HT-29 (cell line): ENCODE measurements at places on chromosomes 1 and 21. TPM values are rescaled to one million over a fixed set of nuclear protein-coding genes. Genes with fewer than 3 reads are reported as not detected.

The CD247 gene
- total RNA-seq: not detected in 2 replicates

The OR2T33 gene
- total RNA-seq: not detected in 2 replicates

The ISG15 gene
- total RNA-seq: 706 and 895 TPM in 2 replicates

The MCOLN2 gene
- not detected in 2 replicates for total RNA-seq

The FAAH gene
- total RNA-seq: 53.2 and 62.9 TPM in 2 replicates

The SYDE2 gene
- 2.9 and 3.5 TPM in 2 replicates for total RNA-seq

DNA sequence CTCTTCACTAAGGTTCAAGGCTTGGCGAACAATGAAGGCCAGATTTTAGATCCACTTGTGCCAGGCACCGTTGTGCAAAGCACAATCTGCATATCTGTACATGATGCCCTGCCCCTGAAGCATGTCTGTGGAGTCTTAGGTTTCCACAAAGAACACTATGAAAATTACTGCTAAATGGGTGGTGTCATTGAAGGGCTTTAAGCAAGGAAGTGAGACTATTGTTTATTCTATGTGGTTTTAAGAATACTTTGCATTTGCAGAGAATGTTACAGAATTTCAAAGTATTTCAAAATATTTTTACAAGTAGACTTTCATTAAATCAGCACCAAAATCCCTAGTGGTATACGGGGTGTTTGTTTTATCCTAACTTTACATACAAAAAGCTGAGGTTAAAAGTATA is 8.8 kb downstream of the TSEN15 start:
- no peak for DNase-seq

DNA sequence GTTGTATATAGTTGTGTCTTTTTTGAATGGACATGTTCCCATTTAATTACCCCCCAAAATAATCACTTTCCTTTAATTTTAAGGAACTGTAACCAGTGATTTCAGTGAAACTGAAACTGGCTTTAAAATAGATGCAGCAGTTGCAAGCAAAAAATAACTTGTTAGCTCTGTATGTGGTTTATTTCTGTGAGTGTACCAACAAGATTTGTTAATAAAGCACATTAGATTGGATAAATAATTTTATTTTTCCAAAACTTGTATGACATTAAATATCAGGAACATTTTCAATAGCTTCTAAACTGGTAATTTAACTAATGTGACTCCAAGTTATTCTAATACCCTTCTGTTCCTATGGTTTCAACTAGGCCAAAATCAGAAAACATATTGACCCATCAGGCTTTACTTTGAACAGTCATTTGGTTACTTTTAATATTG is 184.3 kb upstream of the CACYBP start:
- DNase-seq: no peak

- DNase-seq: no peak
These were observed 951.3 kb downstream of the ADGRL2 start for GRCh38 chr1:82752046-82752445.

GRCh38 chr21:16678429-16679160 is 834.2 kb upstream of the CXADR start:
- no peak for DNase-seq

- no peak for DNase-seq
These were observed 31.2 kb downstream of the MACO1 start for GRCh38 chr1:25461849-25462248.

- DNase-seq: peak; percentile 81
These were observed 74.3 kb downstream of the TNFSF18 start for GRCh38 chr1:172976222-172977041.

GRCh38 chr1:54581621-54582035 is 33.6 kb downstream of the ACOT11 start:
- peak; percentile 25 for DNase-seq

- DNase-seq: no peak
These were observed 306.2 kb downstream of the TTLL7 start for GRCh38 chr1:83692524-83693381.

DNA sequence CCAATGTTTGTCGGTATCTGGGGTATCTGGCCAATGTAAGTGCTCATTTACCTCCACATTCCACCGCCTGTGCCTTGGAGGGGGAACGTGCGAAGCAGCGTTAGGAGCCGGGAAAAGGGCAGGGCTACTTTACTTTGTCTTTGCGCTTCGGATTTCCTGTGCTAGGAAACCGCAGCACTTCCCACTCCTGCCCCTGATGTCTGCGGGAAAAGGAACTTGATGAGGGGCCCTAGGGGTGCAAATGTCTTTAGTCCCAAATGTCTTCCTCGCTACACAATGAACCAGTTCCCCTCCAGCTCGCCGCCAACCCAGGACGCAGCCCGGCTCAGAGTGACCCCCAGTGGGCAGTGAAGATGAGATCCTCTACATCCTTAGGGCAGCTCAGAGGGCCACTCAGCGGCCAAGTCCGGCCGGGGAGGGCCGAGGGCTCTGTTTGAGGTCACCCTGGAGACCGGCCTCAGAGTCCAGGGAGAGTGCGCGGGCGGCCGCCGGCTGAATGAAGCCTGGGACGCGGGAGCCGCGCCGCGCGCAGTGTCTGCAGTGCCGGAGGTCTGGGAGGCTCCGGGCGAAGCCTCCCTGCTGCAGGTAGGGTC is at the start of gene DYNLT5:
Gene DYNLT5, plus strand, starts transcription at position 460 of the 593 bp plus-strand sequence. CDS start 2,200 bp downstream, outside the sequence.
- DNase-seq: no peak

- DNase-seq: no peak
These were observed 23.9 kb downstream of the CACHD1 start for GRCh38 chr1:64493831-64494230.

GRCh38 chr1:190479050-190479397 is 1.4 kb upstream of the BRINP3 start:
- no peak for DNase-seq

DNA sequence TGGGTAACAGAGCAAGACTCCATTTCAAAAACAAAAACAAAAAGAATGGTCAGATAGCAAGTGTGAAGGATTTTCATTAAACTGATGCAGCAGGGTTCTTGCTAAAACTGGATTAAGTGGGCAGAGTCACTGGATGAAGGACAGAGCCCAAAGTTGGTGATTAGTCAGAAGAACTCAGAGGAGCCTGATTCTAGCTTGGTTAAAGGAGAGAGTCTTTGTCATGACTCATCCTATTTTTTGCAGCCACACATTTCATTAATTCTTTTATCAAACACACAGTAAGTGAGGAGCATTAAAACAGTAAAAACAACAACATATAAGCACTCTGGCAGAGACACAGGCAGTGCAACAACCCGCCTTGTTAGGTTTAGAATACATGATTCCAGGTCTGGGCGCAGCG is 56.0 kb upstream of the EDARADD start:
- no peak for DNase-seq
